ENCODE measurements at places on chromosomes 2 and 18.
A peak's percentile ranks its signal among the peaks of the same experiment; 100 is the strongest.

DNA sequence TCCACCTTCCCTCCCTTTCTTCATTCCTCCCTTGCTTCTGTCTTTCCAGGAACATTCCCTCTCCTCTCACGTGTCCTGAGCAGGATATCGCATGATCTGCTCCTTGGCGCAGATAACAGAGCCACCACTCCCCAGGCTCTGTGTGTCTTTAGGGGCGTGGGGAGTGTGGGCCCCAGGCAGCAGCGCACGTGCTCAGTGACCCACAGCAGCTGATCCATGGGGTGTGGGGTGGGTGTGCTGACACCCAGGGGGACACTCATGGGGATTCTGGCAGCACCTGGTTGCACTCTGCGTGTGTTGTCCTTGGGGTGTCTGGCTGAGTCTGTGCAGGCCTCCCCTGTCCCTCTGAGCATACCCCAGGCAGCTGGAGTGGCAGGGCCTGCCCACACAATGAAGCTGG is 9.9 kb upstream of the FOSL2 start:
- DNase-seq = no peak

GRCh38 chr2:214730800-214731407 is 78.6 kb downstream of the BARD1 start:
- DNase-seq = no peak

- no peak for DNase-seq
Observed at GRCh38 chr2:182559623-182560022, 132.8 kb upstream of the PDE1A start.

- no peak for DNase-seq
Observed at GRCh38 chr2:171598713-171599319, 76.5 kb downstream of the CYBRD1 start.

- no peak for DNase-seq
Observed at GRCh38 chr2:112140899-112141625, 2.9 kb downstream of the FBLN7 start.

DNA sequence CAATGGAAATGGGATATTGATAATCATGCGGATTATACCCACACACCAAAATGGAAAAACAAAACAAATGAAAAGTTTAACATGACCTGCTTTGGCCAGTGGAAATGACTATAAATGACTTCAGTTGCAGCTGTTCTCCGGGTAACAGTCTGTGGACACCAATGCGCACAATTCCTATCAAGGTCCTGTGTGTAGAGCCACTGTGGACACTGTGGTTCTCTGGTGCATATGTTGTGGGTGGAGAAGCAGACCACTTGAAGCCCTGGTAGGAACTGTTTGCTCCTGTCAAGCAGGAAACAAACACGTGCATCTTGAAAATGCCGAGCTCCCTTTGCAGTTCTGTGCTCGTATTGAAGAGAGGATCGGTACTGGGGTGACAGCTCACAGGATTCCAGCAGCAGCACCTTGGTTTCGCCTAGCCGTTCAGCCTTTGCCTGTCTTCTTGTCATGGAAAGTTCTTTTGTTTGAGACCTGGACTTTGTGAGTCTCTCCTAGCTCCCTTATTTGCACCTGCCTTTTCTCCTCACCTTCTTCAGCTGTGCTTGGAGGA is 32.9 kb downstream of the NCK2 start:
- no peak for DNase-seq

DNA sequence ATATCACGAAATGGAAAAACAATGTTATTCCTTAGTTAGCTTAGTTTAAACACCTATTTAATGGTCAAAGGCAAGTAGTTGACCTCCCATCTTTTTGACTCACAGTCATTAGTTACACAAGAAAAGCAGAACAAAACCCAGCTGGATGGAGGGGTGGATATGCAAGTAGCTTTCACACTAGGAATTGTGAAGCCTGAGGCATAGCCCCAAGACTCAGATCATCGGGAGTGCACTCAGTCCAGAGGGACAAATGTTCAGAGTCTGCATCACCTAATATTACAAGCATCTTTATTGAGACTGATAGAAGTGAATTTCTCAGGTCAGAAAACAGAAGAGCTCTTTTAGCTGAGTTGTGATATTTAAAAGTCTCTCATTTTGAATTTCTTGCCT is 15.5 kb upstream of the CPS1 start:
- no peak for DNase-seq

DNA sequence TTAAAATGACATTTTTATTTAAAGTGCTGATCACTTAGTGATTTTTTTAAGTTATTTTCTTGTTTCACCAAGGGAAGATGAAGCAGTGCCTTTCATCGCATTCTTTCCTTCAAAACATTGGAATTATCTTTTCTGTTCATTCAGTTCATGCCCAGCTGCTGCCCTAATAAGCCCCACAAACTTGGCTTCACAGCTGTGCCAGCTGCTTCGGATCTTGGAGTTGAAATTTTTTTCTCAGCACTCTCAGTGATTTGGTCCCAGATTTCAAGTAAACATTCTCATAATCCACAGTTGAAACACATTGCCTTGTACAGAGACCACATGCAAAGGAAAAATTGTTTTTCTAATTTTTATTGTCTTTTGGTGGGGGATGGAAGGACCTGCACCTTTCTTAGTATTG is 353.3 kb upstream of the LRP1B start:
- DNase-seq = no peak

GRCh38 chr2:3770724-3771415 is 67.5 kb downstream of the DCDC2C start:
- DNase-seq = no peak

GRCh38 chr2:176074919-176075425 is 8.8 kb downstream of the EVX2 start:
- DNase-seq = no peak

DNA sequence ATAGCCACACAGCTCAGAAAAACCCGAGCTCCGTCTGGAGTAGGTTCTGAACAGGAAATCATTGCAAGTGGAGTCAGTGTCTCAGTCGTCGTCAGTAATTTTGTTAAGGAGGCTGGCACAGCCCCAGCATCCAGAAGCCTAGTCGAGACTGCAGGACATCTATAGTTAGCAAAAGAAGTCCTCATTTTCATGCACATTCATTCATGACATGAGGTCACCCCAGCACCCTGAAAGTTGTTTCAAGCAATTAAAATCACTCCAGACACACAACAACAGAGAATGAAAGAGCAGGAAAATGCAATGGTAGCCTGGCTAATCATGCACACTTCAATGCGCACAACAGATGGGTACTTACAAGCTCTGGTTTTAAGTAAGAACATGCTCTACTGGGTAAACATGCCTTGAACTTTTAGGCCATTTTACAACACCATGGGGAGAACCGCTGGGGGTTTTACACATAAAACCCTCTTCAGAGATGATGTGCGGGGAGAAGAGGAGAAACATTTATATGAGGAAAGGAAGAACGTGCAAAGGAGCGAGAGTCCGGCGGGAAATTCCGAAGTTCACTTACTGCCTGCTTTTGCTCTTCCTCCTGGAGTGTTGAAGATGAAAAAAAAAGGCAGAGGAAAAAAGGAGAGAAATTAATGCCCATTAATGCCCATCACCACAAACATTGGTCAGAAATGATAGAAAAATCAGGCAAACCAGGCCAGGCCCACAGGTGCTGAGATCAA is 77.4 kb upstream of the DNMT3A start:
- no peak for DNase-seq

DNA sequence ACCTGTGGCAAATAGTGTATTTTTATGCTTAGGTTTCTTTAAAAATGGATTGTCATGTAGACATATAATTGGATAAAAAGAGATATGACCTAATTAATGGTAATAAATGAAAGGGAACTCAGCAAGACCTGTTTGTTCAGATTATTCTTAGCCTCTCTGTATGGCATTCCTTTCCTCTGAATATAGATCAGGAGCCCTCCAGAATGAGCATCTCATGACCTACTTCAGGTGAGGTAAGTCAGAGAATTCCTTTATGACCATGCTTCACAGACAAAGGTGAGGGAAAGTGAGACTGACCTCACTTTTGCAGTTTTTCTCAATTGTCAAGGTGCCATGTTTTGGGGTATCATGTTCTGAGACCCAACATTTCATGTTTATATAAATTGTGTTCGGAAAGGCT is 1744.3 kb upstream of the PIK3C3 start:
- DNase-seq = no peak

- DNase-seq = no peak
Observed at GRCh38 chr2:15760232-15760910, 168.7 kb downstream of the DDX1 start.

DNA sequence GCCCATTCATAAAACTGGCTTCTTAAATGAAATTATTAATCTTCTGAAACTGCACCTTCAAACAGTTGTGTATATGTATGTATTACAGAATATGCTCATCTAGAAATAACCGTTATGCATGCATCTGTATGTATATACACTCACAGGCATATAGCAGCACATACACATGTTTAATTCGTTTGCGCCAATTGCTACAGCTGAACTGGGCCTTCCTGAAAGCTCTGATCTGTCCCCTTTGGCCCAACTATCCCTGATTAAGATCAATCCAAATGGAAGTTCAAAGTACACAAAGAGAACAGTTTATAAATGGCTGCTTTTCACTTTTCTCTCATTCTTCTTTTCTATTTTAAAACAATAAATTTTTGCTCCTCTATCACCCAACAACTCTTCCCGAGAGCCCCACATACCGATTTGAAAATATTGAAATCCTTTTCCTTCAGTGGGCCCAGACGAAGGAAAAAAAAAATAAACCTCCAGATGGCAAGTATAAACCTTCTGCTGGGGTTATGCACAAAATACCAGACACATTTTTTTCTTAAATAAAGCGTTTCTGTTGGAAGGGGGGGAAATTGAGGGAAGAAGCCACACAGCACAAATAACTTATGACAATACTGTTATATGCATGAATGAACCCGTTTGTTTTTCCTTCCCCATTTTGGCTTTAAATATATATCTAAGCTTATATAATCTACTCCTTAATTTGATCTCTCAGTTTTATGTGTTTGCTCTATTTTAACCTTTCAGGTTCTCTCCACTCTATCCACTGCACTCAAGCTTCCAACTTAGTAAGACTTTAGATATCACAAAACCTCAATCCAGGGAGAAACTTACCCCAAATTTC is 267.3 kb downstream of the TCF4 start:
- no peak for DNase-seq

DNA sequence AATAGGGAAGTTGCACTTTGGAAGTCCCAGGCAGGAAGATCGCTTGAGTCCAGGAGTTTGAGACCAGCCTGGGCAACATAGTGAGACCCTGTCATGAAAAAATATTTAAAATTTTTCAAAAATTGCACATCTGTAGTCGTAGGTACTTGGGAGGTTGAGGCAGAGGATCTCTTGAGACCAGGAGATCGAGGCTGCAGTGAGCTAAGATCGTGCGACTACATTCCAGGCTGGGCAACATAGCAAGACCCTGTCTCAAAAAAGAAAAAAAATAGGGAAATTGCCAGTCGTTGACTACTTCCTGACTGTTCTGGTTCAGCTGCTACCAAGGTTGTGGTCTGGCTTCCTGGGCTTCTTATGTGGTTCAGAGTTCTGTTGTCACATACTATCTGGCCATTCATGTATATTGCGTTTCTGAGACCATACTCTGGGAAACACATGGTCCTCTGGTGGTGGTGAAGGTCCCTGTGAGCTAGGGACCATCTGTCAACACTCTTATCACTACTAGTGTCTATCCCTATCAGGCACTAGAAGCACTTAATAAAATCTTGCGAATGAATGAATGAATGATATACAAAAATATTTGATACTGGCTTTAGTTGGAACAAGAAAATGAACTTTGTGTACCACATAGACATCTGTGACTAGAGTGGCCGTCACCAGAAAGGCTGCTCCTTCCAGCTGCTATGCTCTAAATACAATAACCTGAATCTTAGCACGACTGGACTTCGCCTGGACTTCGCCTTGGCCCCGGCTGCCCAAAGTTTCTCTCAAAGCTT is 861 bp upstream of the KLHL23 start:
- DNase-seq = no peak

DNA sequence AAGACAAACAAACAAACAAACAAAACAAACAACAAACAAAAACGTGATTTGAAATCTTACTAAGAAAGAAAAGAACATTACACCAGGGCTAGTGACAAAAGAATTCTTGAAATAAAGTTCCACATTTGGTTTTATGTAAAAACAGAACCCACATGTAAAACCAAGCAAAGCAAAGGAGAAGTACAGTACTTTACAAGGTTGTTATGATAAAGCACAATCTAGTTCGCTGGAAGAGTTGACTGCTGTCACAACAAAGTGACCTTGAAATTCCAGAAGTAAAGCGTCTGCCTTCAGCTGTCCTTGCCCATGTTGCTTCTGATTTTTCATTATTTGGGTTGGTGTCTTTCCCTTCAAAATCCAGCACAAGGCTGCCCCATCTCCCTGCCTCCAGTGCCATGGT is 94.8 kb upstream of the CYRIA start:
- no peak for DNase-seq

- no peak for DNase-seq
Observed at GRCh38 chr2:70690846-70691245, 77.2 kb downstream of the ADD2 start.

- no peak for DNase-seq
Observed at GRCh38 chr2:215888680-215889079, 124.7 kb downstream of the MREG start.

DNA sequence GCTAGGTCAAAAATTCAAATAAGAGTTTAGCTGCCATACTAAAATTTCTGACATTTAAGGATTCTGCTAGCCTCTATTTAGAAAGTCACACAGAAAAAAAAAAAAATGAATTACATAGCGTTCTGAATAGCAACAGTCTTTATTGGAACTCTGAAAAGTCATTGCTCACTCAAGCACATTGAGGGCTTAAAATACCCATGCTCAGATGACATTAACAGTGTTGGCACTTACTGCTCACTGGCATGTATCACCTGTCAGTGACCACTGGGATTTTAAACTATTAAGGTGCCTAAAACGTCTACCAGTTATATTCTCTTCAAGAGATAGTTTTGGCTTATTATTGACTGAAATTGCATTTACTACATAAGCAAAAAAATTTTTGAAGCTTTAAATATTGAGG is 468.0 kb upstream of the SPHKAP start:
- DNase-seq = no peak

- DNase-seq = peak; percentile 6
Observed at GRCh38 chr2:175251425-175252041, 70.0 kb upstream of the ATP5MC3 start.

GRCh38 chr18:10142496-10143160 is 228.8 kb downstream of the VAPA start:
- DNase-seq = no peak

- DNase-seq = no peak
Observed at GRCh38 chr2:114286438-114286837, 156.0 kb upstream of the DPP10 start.

- peak; percentile 33 for DNase-seq
Observed at GRCh38 chr2:202032846-202033316, 774 bp upstream of the FZD7 start.
